ENCODE measurements at places on chromosomes 2 and 18.

DNA sequence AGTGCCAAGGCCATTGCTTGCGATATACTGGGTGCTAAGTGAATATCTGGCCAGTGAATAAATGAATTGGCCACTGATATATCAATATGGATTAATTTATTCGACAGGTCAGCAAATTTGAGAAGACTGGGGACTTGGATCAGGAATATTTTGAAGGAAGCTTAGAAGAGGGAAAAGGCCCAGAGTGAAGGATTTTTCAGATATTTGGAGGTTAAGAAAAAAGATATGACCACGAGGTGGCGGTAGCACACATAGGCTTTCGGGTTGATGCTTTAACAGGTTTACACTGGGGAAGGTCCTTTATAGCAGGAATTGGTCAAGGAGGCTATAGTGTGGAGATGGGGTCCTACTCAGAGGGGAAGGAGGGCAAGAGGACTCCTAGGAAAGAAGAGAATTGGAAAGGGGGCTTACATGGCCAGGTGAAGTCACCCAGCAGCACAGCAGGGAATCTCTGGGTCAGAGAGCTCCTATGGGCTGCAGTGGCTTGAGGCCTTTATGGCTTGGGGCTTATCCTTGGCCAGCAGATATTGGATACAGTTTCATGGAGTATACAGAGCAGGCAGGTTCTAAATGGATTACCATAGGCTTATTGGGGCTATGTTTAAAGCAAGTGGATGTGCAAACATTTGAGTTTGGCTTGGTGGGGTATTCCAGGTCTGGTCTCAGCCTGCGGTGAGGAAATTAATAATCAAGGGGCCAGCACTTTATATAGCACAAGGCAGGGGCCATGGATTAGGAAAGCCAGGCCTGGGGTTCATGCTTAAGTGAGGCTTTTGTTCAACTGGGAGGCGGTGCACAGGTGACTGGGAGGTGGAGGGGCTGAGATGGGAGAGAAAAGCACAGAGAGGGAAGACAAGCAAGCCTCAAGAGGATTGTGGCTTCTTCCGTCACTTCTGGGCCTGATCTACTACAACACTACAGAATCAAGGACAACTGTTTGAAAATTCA, 9.7 kb downstream of the IL1RN start:
- no peak for DNase-seq

DNA sequence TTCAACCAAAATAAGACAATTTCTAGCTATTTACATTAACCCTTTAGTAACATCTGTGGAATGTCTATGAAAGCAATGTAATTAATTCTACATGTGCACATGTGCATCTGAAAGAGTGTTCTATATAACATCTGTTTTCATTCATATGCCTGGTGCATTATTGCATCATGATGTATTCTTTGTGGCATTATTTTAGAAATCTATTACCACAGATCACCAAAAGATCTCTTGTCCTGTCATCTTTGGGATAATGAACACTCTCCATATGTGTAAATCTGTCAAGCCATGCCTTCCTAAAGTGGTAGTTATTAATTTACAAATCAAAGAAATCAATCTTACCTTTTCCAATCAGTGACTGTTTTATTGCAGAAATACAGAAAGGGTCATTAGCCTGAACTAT, 86.9 kb downstream of the TRIB2 start:
- no peak for DNase-seq

DNA sequence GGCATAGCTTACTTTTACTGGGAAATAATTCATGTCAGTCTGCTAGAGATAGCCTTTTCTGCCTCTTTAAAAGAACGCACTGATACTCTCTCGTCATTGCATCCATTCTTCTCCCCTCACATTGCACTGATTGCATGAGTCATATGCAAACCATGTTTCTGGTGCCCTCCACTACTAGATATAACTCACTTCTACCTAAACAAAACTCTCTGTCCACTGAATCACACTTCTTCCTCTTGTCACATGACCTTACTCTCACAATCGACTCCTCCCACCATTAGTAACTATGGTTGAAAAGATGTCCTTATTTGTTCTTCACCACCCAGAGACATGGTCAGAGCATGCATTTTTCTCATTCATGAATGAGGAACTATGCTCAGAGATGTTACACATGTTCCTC, 158.0 kb downstream of the CSRNP3 start:
- DNase-seq, result no peak

DNA sequence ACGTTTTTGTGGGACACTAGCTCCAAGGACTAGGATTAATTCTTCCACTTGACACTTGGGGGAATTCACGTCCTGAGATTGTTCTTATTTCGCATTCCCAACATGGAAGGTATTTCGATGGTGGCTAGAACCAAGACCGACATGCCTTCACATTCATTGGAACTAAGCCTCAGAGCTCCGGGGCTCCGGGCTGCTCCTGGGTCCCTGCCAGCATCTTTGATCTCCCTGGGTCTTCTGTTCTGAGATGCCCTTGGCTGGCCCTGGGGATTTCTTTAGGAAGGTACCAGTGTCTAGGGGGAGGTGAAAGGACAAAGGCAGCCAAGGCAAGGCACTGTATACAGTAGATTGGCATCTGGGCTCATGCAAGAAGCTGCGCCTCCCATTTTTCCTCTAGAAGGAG, 76.8 kb downstream of the DYSF start:
- no peak for DNase-seq

GRCh38 chr2:137689549-137689948, 274.7 kb upstream of the HNMT start:
- DNase-seq, result no peak

- DNase-seq, result peak; percentile 6
These were observed 17.2 kb downstream of the SH3YL1 start for GRCh38 chr2:246489-247144.

- DNase-seq, result no peak
These were observed 189.1 kb upstream of the BCL2L11 start for GRCh38 chr2:110931648-110932047.

Measured in stimulated activated CD4-positive, alpha-beta T cell treated with anti-CD3 and anti-CD28 coated beads, TNF-alpha, amount 100 ng/mL, for 24 hours (primary cell).